Airway epithelial cell (primary cell): ENCODE measurements at places on chromosomes 4 and X. TPM values are rescaled to one million over a fixed set of nuclear protein-coding genes. Genes with fewer than 3 reads are reported as not detected.

Gene FOXO4
- 1.2 and 3.5 TPM in 2 replicates for total RNA-seq

Gene TMEM187
- 10.3 and 12.4 TPM in 2 replicates for total RNA-seq

Gene IL9R
- total RNA-seq = not detected in 2 replicates

Gene IL1RAPL1
- not detected in 2 replicates for total RNA-seq

Gene NPNT
- total RNA-seq = 5.2 and 7.1 TPM in 2 replicates

Gene BGN
- 0.56 TPM in 1 of 2 replicates, not detected in the other for total RNA-seq

Gene FHIP1A
- total RNA-seq = 13.1 and 18.4 TPM in 2 replicates
